Panc1 (cell line): ENCODE measurements at places on chromosomes 1 and 21.

GRCh38 chr1:165161130-165161529 is 195.4 kb downstream of the LMX1A start:
- no peak for DNase-seq

- DNase-seq: no peak
Measured at GRCh38 chr21:42570841-42571387, 57.3 kb downstream of the SLC37A1 start.

DNA sequence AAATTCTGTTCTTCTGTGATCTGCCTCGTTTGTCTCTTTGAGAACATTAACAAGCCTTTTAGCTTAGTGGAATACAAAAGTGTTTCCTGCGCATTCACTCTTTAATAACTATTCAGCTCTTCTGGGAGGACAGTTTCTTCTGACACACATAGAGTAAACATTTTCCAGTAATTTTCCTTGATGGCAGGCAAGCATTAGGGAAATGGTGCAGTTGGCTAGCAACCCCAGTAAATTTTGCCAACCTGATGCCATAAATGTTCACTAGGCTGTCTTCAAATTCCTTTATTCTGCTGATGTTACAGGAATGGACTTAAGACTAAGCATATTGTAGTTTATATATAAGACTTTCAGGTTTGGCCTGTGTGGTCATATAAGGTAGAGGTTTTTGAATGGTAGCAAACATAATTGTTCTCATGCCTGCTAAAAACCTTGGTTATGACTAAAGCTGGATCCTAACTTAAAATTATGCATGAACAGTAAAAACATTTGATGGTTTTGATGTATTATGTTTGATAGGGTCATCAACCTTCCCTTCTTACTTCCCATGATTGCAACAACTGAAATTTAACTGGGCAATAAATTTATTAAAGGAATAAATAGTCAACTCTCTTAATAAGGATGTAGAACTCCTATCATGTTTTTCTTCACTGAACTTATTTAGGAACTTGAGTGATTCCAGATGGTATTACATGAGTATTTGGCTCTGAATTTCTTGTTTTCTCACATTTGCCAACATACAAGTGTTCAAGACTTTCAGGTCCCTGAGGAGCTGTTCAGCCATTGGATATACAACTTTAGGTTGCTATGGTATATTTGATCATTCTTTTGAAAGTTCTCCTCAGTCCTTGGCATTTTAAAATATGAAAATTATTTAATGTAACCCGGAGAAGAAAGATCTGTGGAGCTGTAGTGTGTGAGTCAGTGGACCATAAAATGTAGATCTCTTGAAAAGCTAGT is 223.4 kb downstream of the FMN2 start:
- DNase-seq: no peak

GRCh38 chr1:230292689-230293389 is 133.3 kb downstream of the PGBD5 start:
- DNase-seq: no peak
